ENCODE measurements at places on chromosomes 12 and 14.

- peak; percentile 32 for DNase-seq
Observed at GRCh38 chr14:90857866-90858265, 41.6 kb upstream of the TTC7B start.

- DNase-seq: no peak
Observed at GRCh38 chr14:52053044-52053443, 15.8 kb downstream of the NID2 start.

GRCh38 chr12:67002720-67003119 is 266.4 kb upstream of the CAND1 start:
- DNase-seq: no peak

- peak; percentile 37 for DNase-seq
Observed at GRCh38 chr12:40921563-40922163, 229.4 kb downstream of the CNTN1 start.

- no peak for DNase-seq
Observed at GRCh38 chr12:101685092-101685491, 12.3 kb upstream of the CHPT1 start.

DNA sequence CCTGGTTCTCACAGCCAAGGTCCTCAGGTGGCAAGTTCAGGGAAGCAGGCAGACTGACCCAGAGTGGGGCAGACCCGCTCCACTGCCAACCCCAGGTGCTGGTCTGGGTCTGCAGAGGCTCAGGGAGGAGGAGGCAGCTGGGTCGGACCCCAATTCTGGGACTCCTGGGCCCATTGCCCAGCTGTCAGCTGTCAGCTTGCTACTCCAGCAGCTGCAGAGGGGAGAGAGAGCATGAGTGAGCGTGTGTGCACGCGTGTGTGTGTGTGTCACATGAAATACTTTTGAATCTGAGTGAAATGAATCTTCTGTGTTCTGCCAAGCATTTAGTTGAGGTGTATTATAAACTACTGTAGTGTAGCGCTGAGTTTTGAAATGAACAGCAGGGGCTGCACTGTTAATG is 30.8 kb downstream of the XRCC3 start:
- DNase-seq: no peak

- no peak for DNase-seq
Observed at GRCh38 chr12:3389986-3390385, 101.0 kb upstream of the PRMT8 start.

- peak; percentile 58 for DNase-seq
Observed at GRCh38 chr12:14960548-14961465, 594 bp downstream of the ARHGDIB start.

GRCh38 chr14:75153295-75153694 is 23.1 kb downstream of the TMED10 start:
- DNase-seq: no peak

DNA sequence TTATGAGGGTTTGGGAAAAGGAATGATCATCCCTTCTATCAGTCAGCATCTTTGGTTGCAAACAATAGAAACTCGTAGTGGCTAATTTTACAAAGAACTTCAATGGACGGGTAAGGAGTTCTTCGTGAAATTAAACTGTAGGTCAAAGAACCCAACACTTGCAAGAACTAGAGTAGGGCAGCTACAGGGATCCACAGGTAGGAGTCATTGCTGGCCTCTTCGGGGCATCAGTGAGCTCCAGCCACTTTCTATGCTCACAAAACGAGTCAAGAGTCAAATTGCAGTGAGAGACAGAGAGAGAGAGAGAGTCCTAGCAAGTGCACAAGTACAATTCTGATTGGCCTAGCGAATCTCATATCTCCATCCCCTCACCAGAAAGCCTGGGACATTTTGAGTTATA is 29.9 kb upstream of the OTX2 start:
- DNase-seq: no peak

DNA sequence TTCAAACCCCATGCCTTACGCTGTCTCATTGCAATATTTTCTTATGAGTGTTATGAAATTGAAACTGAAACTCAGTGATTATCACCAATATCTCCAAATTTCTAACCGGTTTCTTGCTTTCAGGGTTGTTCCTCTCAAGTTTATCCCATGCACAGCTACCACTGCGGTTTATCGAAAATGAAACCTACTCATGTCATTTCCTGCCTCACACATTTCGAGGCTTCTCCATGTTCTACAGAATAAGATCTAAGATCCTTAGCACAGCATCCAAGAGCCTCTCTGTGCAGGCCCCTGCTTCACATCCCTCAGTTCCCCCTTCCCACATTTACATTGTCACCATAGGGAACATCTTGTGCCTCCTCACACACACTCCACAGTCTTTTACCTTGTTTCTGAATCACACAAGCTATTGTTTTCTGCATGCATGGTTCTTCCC is 45.5 kb upstream of the FAR2 start:
- no peak for DNase-seq

GRCh38 chr12:52316701-52317100 is 4.5 kb downstream of the KRT83 start:
- DNase-seq: no peak

DNA sequence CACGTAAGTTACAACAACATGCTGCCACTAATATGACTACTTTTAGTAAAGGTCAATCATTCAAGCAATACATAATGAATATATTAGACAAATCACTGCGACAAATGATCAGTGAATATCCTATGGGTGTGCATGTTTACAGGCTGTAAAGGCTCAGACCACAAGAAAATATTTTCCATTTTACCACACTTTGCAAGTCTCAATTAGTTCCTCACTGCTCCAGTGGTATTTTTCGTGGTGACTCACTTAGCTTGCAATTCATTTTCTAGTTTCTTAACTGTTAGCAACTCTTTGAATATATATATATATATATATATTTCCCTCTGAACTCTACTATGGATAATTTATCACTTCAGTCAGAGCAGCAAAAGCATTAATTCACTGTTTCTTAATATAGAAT is 96.9 kb downstream of the EML5 start:
- no peak for DNase-seq

GRCh38 chr12:43180242-43180641 is 371.8 kb downstream of the ADAMTS20 start:
- DNase-seq: no peak

DNA sequence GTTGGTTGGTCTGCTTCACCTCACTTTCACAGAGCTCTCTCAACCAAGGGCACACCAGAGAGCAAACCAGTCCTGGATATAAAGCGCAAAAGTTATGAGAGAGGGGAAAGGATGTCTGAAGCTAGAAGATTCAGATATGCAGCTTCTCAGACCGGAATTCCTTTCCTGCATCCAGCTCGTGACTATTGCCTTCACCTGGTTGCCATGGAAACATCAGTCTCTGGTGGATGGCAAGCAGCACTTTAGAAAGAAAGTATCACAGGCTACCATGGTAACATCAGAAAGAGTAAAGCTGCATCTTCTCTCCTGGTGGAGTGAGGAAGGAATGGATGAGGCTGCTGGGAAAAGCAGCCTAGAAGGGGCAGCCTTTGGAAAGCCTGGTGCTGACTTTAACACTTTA is 13.7 kb downstream of the REM2 start:
- DNase-seq: no peak

DNA sequence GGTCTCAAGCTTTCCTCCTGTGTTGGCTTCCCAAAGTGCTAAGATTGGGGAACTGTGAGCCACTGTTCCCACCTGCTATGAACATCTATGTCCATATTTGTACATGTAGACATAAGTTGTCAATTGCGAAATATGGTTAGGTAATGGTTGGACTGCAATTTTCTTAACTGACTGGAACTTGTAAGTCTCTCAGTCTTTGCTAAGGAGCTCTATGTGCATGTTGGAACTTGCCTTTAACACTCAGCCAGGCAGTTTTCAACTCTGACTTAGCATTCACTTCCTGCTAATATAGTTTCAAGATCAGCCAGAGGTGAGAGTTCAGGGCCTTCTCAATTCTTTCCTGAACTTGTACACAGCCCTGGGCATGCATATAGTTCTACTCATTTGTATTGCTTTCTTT is 44.5 kb upstream of the EEA1 start:
- DNase-seq: no peak

GRCh38 chr12:64538121-64538520 is 72.2 kb upstream of the RASSF3 start:
- no peak for DNase-seq

DNA sequence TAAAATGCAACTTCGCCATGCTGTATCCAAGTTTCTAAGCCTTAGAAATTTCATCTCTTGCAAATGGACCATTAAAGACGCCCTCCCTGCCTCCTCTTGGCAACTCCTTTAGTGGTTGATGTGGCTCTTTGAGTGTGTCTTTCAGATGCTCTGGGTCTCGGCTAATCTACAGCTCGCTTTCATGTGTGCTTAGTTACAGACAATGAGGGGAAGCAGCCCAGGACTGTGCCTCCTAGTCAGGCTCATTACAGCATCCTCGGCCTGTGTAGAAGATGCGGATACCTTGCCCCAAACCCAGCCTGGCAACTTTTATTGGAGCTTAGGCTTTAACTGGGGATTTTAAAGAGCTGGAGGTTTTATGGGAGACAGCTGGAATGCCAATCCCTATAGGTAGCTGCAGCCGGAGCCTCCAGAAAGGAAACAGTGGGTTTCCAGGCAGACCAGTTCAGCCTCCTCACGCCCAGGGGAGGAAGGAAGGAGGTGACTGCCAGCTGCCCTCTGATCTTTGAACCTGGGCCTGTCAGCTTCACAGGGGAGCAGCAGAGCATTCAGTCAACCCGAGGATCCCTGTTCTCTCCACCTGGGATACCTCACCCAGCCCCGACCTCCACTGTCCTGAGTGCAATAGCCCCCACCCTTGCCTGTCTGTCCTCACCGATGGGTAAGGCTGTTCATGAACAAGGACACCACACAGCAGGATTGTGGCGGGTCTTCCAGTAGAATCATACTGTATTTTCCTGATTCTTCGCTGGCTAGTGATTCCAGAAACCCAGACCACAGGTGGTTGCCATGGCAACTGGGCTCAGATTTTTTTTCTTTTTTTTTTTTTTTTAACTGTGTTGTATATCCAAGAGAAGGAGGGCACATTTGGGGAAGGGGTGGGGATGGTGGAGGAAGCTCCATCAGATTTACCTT is 638.5 kb downstream of the MED13L start:
- no peak for DNase-seq

DNA sequence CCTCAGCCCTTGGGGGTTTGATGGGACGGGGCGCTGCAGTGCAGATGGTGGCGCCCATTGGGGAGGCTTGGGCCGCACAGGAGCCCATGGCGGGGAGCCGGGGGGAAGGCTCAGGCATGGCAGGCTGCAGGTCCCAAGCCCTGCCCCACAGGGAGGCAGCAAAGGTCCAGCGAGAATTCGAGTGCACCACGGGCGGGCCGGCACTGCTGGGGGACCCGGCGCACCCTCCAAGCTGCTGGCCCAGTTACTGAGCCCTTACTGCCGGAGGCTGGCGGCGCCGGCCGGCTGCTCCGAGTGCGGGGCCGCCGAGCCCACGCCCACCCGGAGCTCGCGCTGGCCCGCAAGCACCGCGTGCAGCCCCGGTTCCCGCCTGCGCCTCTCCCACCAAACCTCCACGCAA is 34.1 kb upstream of the NUBPL start:
- DNase-seq: no peak

GRCh38 chr12:88556213-88556774 is 24.0 kb downstream of the KITLG start:
- DNase-seq: no peak

DNA sequence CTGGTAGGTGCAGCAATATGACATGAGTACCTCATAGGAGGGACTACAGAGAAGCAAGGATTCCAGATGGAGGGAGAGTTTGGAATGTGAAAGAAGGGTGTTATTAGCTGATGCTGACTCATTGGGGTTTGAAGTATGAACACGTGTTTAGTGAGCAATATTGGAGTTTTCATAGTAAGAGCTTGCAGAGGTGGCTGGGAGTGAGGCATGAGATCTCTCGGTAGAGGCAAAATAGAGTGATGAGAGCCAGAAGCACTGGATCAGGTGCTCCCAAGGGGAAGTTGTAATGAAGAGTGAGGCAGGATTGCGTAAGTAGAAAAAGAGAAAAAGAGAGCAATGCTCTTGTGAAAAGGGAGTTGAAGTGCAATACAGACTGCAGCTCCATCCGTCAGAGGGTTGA is 42.1 kb downstream of the MGST1 start:
- DNase-seq: no peak

DNA sequence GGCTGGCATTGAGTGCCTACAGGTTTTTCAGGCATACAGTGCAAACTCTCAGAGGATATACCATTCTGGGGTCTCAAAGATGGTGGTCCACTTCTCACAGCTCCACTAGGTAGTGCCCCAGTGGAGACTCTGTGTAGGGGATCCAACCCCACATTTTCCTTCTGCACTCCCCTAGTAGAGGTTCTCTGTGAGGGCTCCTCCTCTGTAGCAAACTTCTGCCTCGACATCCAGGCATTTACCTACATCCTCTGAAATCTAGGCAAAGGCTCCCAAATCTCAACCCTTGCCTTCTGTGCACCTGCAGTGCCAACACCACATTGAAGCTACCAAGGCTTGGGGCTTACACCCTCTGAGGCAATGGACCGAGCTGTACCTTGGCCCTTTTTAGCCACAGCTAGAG is 179.2 kb downstream of the CCDC91 start:
- no peak for DNase-seq

- DNase-seq: peak; percentile 72
Observed at GRCh38 chr14:53055003-53055402, 98.1 kb downstream of the DDHD1 start.

- DNase-seq: no peak
Observed at GRCh38 chr12:26936559-26937442, 980 bp downstream of the INTS13 start.

- no peak for DNase-seq
Observed at GRCh38 chr12:66573605-66574004, 105.3 kb downstream of the GRIP1 start.

- no peak for DNase-seq
Observed at GRCh38 chr14:105056303-105056831, 8.9 kb downstream of the GPR132 start.

- DNase-seq: no peak
Observed at GRCh38 chr14:99936056-99936455, 129.2 kb upstream of the EVL start.

- no peak for DNase-seq
Observed at GRCh38 chr12:80217011-80217535, 117.7 kb downstream of the OTOGL start.

DNA sequence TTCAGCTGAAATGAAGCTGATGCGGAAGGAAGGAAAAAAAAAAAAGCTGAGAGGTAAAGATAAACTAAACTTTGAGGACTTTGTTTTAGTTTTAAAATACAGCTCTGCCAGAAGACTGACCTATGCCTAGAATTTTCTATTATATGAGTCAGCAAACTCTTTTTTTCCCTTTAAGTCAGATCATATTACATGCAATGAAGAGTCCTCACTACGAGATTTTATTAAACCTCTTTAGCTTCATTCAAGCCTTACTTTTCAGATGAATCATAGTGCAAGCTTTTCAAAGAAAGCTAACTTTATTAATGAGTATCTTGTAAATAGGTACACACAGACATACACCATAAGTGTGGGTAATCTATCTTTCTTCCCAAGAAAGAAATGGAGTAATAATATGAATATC is 57.8 kb upstream of the FSCB start:
- DNase-seq: no peak

GRCh38 chr14:95497561-95498011 is 18.9 kb downstream of the SYNE3 start:
- no peak for DNase-seq

GRCh38 chr12:94872971-94873733 is 130.3 kb downstream of the NDUFA12 start:
- peak; percentile 46 for DNase-seq

GRCh38 chr14:61536661-61537562 is 158.4 kb upstream of the HIF1A start:
- DNase-seq: no peak

- peak; percentile 79 for DNase-seq
Observed at GRCh38 chr14:67269298-67270060, 28.2 kb downstream of the PALS1 start.
